CD4-positive, alpha-beta T cell (primary cell): ENCODE measurements at places on chromosomes 6 and 20. TPM values are rescaled to one million over a fixed set of nuclear protein-coding genes. Genes with fewer than 3 reads are reported as not detected.
A peak's percentile ranks its signal among the peaks of the same experiment; 100 is the strongest.

Gene HLA-DQA2
- 1.1 TPM for total RNA-seq

DNA sequence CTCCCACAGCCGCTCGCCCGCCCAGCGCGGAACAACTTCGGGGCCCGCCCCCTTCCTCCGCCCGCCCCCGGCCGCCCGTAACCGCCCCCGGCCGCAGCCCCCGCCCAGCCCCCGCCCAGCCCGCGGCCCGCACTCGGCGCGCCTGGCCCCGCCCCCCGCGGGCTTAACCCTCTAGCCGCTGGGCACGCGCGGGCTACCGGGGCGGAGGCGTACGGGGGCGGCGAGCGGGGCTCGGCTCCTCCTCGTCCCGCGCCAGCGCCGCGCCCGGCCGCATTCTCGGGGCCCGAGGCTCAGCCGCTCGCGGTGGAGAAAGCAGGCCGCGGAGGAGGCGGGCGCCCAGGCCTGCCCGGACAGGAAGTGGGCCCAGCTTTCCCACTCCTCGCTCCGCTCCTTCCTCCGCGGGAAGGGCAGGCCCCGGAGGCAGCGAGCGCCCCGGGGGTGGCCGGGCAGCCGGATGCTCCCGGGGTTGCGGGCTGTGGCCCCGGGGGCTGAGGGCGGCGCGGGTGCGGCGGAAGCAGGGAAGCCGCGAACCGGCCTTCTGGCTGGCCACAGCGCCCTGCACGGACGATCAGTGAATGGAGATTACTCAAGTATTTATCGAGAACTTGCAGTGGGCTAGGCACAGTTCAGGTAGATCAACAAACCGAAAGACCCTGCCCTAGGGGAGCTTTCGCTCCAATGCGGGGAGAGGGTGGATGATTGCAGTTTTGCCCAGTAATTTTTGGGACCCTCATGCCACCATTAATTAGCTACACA lies at the start of gene TRAM2:
Gene TRAM2, minus strand, starts transcription at position 39 of the 756 bp plus-strand sequence. CDS start 145 bp downstream, outside the sequence.
- H3K27ac ChIP-seq = peak within 1 kb of the TSS; percentile 60
- H3K27me3 ChIP-seq = no peaks in the 10 kb centered on the region
- DNase-seq = peak; percentile 89

- no peaks in the 10 kb centered on the region for H3K27me3 ChIP-seq
- H3K4me1 ChIP-seq = peaks cover 42% of the 10 kb centered on the region
- H3K27ac ChIP-seq = peak overlapping the region; percentile 12
Observed at GRCh38 chr6:90285042-90285481, 11.6 kb downstream of the BACH2 start.

Gene ID4
- total RNA-seq = not detected

Gene PTGIS
- not detected for total RNA-seq

DNA sequence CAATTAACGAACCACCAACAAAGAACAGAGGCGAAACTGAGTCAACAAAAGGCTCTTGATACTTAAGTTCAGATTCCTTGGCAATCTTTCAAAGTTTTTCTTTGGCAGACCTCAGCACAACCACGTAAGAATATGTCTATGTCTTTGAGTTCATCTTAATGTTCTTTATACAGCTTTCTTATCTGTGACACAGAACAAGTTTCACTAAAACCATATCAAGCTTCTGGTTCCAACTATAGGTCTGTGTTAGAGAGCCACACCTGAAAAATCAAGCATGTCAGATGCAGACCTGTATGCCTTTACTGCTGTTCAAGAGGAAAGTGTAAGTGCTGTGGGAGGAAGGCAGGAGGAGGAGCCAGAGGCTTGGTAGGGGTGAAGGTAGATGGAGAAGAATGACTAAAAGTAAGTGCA lies 271.3 kb downstream of the KHDC1L start:
- H3K27me3 ChIP-seq = no peaks in the 10 kb centered on the region
- DNase-seq = no peak
- H3K36me3 ChIP-seq = no peaks in the 10 kb centered on the region
- H3K4me1 ChIP-seq = no peaks in the 10 kb centered on the region
- H3K4me3 ChIP-seq = no peak overlapping the region

GRCh38 chr20:57998981-57999464 lies 229.4 kb downstream of the ANKRD60 start:
- no peaks in the 10 kb centered on the region for H3K36me3 ChIP-seq
- no peak overlapping the region for H3K27ac ChIP-seq
- no peak for DNase-seq
- peaks cover 9% of the 10 kb centered on the region for H3K4me1 ChIP-seq
- no peak overlapping the region for H3K4me3 ChIP-seq

DNA sequence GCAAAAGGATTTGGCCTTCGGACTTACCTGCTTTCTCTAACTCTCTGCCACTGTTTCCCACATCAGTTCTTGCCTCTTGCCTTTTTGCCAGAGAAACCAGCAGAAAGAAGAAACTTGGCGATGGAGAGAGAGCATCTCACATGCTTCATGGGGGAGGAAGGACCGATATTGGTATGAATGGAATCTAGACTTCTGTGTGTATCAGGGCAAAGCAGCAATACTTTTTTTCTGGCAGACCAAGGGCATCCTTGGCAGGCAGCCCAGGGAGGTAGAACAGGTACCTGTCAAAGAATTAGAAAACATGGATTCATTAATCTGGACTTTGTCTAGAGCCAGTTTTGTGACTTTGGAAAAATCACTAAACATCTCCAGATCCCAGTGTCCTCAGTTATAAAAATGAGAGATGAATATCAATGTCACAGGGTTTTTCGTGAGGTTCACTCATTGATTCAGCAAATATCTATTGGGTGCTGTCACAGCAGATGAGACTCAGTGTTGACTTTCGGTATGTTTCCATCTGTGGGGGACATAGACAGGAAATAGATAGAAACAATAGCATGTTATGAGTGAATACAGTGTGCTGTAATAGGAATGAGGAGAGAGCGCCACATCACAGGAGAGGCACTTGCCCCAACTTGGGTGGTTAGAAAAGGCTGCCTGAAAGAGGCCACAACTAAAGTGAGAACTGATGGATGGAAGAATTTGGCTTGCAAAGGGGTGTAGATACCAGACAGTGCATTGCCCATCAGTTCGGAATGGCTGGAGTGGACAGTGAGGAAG lies 114.1 kb downstream of the CD83 start:
- H3K27me3 ChIP-seq = no peaks in the 10 kb centered on the region
- H3K27ac ChIP-seq = no peak overlapping the region
- DNase-seq = no peak
- H3K4me3 ChIP-seq = no peak overlapping the region
- peaks cover 3% of the 10 kb centered on the region for H3K4me1 ChIP-seq

- DNase-seq = no peak
- no peaks in the 10 kb centered on the region for H3K4me1 ChIP-seq
- no peaks in the 10 kb centered on the region for H3K27me3 ChIP-seq
- no peaks in the 10 kb centered on the region for H3K36me3 ChIP-seq
- H3K4me3 ChIP-seq = no peak overlapping the region
Observed at GRCh38 chr6:21278375-21278745, 315.2 kb upstream of the SOX4 start.

Gene BPIFA1
- total RNA-seq = not detected

- H3K27ac ChIP-seq = no peak overlapping the region
- peaks cover 17% of the 10 kb centered on the region for H3K36me3 ChIP-seq
- H3K4me1 ChIP-seq = no peaks in the 10 kb centered on the region
- H3K27me3 ChIP-seq = no peaks in the 10 kb centered on the region
- DNase-seq = no peak
Observed at GRCh38 chr6:42841844-42842584, 37.4 kb upstream of the RPL7L1 start.

DNA sequence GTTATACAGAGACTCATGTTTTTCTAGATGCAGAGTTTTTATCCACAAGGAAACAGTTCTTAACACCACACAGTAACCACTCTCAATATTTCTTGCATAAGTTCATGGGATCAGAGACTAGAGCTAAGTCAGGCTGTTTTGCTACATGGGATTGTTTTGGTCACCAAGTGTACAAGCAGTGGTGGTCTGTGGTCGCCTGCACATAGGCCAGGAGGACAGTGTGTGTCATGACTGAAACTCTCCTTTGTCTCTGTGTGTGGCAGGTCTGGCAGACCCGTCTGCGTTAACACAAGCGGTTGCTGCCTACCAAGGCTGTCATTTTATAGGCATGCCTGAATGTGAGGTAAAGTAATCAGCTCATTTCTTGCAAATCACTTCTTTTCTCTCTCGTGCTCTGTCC lies 18.9 kb downstream of the WRNIP1 start:
- H3K36me3 ChIP-seq = peaks cover 51% of the 10 kb centered on the region
- no peak overlapping the region for H3K4me3 ChIP-seq
- no peaks in the 10 kb centered on the region for H3K27me3 ChIP-seq
- peaks cover 5% of the 10 kb centered on the region for H3K4me1 ChIP-seq

DNA sequence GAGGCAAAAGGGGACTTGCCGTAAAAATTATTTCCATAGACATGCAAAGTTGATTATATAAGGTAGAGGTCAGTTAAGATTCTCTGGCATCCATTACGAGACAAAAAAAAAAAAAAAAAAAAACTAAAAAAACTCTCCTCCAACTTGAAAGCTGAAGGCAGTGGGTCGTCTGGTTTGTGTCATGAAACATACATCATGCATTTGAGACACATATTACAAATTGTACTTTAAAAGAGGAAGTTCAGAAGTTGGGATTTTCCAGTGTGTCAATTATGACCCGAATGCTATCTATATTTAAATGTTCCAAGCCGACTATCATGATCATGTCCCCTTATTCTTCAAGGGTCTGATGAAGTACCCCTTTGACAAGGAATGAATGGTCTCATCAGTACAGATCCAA lies 125.1 kb downstream of the ZNF217 start:
- DNase-seq = no peak
- H3K4me1 ChIP-seq = no peaks in the 10 kb centered on the region
- no peak overlapping the region for H3K27ac ChIP-seq

GRCh38 chr6:25583099-25583498 lies 68.9 kb upstream of the SCGN start:
- H3K27me3 ChIP-seq = no peaks in the 10 kb centered on the region
- no peak overlapping the region for H3K27ac ChIP-seq
- DNase-seq = no peak
- no peak overlapping the region for H3K4me3 ChIP-seq
- no peaks in the 10 kb centered on the region for H3K36me3 ChIP-seq
- peaks cover 5% of the 10 kb centered on the region for H3K4me1 ChIP-seq

DNA sequence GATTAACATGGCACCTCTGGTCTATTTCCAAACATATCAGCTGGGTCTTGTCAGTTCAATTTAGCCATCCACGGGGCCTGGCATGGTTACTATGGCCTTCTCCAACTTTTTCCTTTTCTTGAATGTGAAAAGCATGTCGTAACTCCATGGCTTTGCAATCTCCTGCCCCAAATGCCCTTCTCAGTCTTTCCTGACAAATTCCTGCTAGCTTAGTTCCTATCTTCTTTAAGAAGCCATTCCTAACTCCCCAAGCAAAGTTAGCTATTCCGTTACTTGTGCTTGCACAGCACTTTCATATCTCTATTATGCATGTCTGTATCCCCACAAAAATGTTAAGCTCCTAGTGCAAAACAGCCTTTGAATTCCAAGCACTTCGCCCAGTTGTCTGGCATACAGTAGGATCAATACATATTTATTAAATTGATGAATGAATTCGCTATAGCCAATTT lies 105.6 kb downstream of the AIG1 start:
- H3K27ac ChIP-seq = no peak overlapping the region
- no peaks in the 10 kb centered on the region for H3K27me3 ChIP-seq
- H3K4me3 ChIP-seq = no peak overlapping the region
- DNase-seq = no peak
- no peaks in the 10 kb centered on the region for H3K4me1 ChIP-seq
- no peaks in the 10 kb centered on the region for H3K36me3 ChIP-seq

Gene BTN1A1
- total RNA-seq = not detected

GRCh38 chr6:129638686-129639085 lies 71.3 kb downstream of the ARHGAP18 start:
- H3K4me1 ChIP-seq = no peaks in the 10 kb centered on the region
- no peak overlapping the region for H3K4me3 ChIP-seq
- no peaks in the 10 kb centered on the region for H3K27me3 ChIP-seq
- H3K36me3 ChIP-seq = peaks cover 6% of the 10 kb centered on the region

Gene FAXC
- total RNA-seq = not detected

DNA sequence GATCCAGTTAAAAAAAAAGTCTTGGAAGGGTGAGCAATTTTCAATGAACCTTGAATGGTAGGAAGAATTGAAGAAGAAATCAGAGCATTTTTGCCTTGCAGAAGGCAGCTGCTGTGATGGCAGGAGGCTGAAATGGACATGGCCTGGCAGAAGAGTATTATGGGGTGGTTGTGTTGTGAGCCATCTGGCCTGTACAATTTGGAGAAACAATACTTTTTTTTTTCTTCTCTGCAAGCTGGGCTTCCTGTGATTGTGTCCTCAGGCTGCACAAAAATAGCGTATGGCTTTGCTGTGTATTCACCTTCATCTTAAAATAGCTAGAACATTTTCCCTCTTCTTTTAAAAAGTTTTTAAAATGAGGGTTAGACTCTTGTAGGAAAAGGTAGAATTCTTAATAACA lies 21.4 kb downstream of the SYCP2L start:
- H3K36me3 ChIP-seq = no peaks in the 10 kb centered on the region
- H3K4me3 ChIP-seq = no peak overlapping the region
- no peak overlapping the region for H3K27ac ChIP-seq
- no peaks in the 10 kb centered on the region for H3K27me3 ChIP-seq

DNA sequence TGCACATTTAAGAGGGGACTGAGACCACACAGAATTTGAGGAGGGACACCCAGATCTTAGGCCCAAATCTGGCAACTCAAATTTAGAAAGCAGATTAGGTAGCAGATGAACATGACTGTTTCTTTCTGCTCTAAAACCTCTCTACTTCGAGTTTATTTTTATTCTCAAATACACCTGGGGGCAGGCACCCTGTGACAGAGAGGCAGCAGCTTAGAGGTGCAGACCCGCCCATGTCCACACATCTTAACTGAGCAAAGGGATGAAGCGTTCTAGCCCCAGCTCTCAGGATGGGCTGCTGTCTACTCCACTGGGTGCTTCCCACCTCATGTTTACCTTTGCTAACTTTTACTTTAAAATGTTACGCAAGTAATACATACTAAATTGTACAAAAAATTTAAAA lies 125.0 kb downstream of the SLC23A2 start:
- no peak overlapping the region for H3K4me3 ChIP-seq
- H3K27ac ChIP-seq = no peak overlapping the region
- H3K36me3 ChIP-seq = peaks cover 52% of the 10 kb centered on the region
- DNase-seq = no peak

GRCh38 chr6:144725736-144726522 lies 440.8 kb downstream of the UTRN start:
- peaks cover 22% of the 10 kb centered on the region for H3K36me3 ChIP-seq
- DNase-seq = no peak
- H3K27ac ChIP-seq = no peak overlapping the region
- no peaks in the 10 kb centered on the region for H3K4me1 ChIP-seq
- no peaks in the 10 kb centered on the region for H3K27me3 ChIP-seq

Gene PARD6B
- total RNA-seq = 5.6 TPM

DNA sequence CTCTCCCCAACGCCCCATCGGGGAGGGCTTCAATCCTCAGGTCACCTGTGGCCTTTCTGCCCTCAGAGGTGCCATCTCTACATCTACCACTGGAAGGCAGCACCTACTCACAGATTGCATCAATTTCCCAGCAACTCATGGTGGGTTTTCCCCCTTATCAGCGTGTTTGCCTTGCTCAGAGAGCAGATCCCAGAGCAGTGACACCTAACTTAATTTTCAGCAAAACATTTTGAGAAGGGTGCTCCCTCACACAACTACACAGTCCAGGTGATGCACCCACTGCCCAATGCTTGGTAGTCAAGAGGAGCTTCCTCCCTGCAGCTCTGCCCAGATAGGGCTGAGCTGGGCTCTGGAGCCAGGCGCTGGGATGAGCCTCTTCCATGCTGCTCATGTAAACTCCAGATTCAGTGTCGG lies 48.2 kb downstream of the PLG start:
- H3K4me1 ChIP-seq = no peaks in the 10 kb centered on the region
- DNase-seq = no peak
- H3K4me3 ChIP-seq = no peak overlapping the region
- H3K36me3 ChIP-seq = no peaks in the 10 kb centered on the region
